ENCODE measurements at places on chromosomes 4 and X.

DNA sequence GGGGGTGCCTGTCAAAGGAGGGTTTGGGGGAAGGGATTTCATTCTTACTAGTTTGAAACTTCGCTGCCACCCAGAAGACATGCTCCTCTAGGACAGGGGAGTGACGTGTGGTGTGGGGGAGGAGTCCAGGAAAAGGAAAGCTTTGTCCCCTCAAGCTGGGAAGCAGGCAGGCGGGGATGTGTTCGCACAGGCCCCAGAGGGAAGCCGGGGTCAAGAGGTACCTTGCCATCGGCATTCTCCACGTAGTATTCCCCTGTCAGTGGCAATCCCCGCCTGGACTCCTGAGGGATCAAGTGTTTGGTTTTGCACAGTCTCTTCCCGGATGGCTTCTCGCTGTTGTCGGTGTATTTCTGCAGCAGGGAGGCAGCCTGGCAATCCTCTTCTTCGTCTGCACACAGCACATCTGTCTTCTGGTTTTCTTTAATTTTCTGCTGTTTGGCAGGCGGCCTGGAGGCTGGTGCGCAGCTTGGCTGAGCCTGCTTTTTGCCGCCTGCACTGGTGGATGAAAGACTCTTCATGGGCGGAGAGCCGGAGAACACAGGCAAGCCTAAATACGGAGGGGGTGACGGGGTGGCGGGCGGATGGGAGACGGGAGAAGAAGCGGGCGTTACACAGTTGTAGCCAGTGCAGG is 35.1 kb downstream of the BCOR start:
- no peaks in the 10 kb centered on the region for H3K4me1 ChIP-seq
- no peak overlapping the region for H3K27ac ChIP-seq
- no peak for DNase-seq

GRCh38 chrX:21171181-21171580 is 203.0 kb upstream of the CNKSR2 start:
- H3K36me3 ChIP-seq, result no peaks in the 10 kb centered on the region
- DNase-seq, result no peak
- H3K27ac ChIP-seq, result no peak overlapping the region

DNA sequence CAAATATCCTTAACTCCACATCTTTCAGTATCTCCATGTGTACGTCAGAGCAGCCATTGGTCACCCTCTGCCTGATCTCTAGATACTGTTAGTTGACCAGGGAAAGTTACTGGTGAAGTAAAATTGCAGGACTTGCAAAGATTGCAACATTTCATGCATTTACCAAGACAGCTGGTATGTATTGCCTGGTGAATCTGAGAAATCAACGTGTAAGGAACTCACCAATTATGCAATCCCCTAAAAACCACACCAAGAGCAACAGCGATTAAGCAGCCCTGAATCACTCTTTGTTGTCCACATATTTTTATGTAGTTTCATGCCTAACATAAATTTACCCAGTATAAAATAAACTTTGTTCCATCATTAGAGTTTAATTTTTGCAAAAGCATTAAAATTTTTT is 271.2 kb downstream of the NLGN4X start:
- no peaks in the 10 kb centered on the region for H3K36me3 ChIP-seq
- H3K27ac ChIP-seq, result no peak overlapping the region
- DNase-seq, result no peak
- no peaks in the 10 kb centered on the region for H3K4me1 ChIP-seq
- H3K4me3 ChIP-seq, result no peak overlapping the region
- H3K27me3 ChIP-seq, result no peaks in the 10 kb centered on the region

- no peak for DNase-seq
- no peaks in the 10 kb centered on the region for H3K4me1 ChIP-seq
- H3K27ac ChIP-seq, result no peak overlapping the region
Observed at GRCh38 chr4:122798101-122798500, 28.5 kb upstream of the FGF2 start.

- H3K4me3 ChIP-seq, result no peak overlapping the region
- H3K36me3 ChIP-seq, result no peaks in the 10 kb centered on the region
- no peaks in the 10 kb centered on the region for H3K27me3 ChIP-seq
- H3K27ac ChIP-seq, result no peak overlapping the region
- no peak for DNase-seq
- no peaks in the 10 kb centered on the region for H3K4me1 ChIP-seq
Observed at GRCh38 chrX:41779030-41779564, 55.1 kb downstream of the GPR82 start.

DNA sequence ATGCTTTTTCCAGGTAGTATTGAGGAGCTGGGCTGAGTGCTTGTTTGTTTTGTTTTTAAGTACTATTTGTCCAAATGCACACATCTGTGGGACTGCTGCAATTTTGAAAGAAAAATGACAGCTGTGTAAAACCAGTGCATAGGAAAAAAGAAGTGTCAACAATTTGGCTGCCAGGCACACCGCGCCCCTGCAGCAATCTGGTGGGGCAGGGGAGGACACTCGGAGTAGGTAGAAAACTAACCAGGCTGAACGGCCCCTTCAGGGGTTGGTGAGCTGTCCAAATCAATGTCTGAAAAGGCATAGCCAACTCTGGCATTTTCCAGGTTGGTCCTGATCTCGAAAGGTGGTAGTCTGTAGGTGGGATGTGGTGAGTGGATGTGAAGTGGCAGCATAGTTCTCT is 1.1 kb downstream of the LDOC1 start:
- DNase-seq, result no peak
- no peaks in the 10 kb centered on the region for H3K27me3 ChIP-seq
- H3K27ac ChIP-seq, result no peak overlapping the region
- H3K4me1 ChIP-seq, result peaks cover 6% of the 10 kb centered on the region
- H3K36me3 ChIP-seq, result no peaks in the 10 kb centered on the region

GRCh38 chrX:49901048-49901447 is 21.3 kb upstream of the CLCN5 start:
- no peaks in the 10 kb centered on the region for H3K27me3 ChIP-seq
- no peak overlapping the region for H3K4me3 ChIP-seq
- H3K4me1 ChIP-seq, result no peaks in the 10 kb centered on the region
- no peak overlapping the region for H3K27ac ChIP-seq

DNA sequence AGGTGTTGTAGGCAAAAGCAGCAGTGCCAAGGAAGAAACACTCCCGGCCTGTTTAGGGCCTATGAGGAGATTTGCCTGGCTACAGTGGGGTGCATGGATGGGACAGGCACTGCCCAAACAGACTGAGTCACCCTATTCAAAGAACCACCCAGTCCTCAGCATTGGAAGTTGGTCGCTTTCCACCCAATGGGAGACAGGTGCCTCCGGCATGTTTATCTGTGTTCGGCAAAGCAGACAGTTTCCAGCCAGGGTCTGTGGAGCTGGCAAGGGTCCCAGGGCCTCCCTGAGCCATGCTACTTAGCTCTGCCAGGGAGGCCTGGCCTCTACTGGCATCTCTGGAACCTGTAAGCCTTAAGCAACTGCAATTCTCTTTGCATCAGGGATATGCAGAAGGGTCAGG is 165.1 kb upstream of the ATP6AP2 start:
- no peaks in the 10 kb centered on the region for H3K27me3 ChIP-seq
- DNase-seq, result no peak
- no peak overlapping the region for H3K27ac ChIP-seq
- H3K36me3 ChIP-seq, result no peaks in the 10 kb centered on the region
- H3K4me1 ChIP-seq, result no peaks in the 10 kb centered on the region
- no peak overlapping the region for H3K4me3 ChIP-seq

GRCh38 chr4:5982156-5982973 is 35.9 kb downstream of the C4orf50 start:
- no peak overlapping the region for H3K27ac ChIP-seq
- H3K4me1 ChIP-seq, result no peaks in the 10 kb centered on the region
- no peaks in the 10 kb centered on the region for H3K27me3 ChIP-seq
- DNase-seq, result no peak
- H3K36me3 ChIP-seq, result no peaks in the 10 kb centered on the region

GRCh38 chr4:105186701-105187161 is 40.1 kb downstream of the TET2 start:
- no peak overlapping the region for H3K27ac ChIP-seq
- no peak overlapping the region for H3K4me3 ChIP-seq
- no peaks in the 10 kb centered on the region for H3K27me3 ChIP-seq
- no peak for DNase-seq
- peaks cover 5% of the 10 kb centered on the region for H3K4me1 ChIP-seq

DNA sequence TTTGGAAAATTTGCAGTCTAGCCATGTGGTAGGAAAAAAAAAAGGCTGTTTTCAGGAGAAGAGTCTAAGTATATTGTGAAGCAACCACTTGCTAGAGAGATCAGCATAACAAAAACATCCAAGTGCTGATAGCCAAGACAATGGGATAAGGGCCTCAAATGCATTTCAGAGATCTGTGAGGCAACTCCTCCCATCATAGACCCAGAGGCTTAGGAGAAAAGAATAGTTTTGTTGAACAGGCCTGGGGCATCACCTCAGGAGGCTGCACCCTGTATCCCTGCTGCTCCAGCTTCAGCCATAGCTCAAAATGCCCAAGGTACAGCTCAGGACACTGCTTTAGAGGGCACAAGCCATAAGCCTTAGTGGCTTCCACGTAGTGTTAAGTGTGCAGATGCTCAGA is 13.6 kb upstream of the GPR174 start:
- H3K4me3 ChIP-seq, result no peak overlapping the region
- DNase-seq, result no peak
- H3K36me3 ChIP-seq, result no peaks in the 10 kb centered on the region
- H3K4me1 ChIP-seq, result peaks cover 17% of the 10 kb centered on the region
- no peaks in the 10 kb centered on the region for H3K27me3 ChIP-seq

All from B cell (primary cell).